ENCODE measurements at places on chromosomes 7 and 10. TPM values are rescaled to one million over a fixed set of nuclear protein-coding genes. Genes with fewer than 3 reads are reported as not detected.

DNA sequence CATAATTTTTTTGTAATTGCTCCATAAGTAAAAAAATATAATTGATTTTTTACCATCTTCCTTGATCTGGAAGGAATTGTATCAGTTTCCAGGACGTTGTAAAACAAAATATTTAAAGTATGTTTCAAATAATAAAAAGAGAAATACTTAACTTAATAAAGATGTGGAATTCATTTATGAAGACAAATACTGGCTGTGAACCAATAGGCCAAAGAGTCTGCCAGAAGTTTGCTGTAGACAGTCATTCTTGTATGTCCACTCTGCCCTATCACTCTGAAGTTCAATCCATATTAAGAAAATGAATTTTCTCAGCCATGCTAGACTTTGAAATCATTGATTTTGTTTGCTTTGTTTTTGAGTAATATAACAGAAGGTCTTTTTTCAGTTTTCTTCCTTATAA, 256.4 kb downstream of the TRIL start:
- peaks cover 2% of the 10 kb centered on the region for H3K27me3 ChIP-seq
- no peak for DNase-seq
- H3K36me3 ChIP-seq = no peaks in the 10 kb centered on the region
- no peak overlapping the region for H3K4me3 ChIP-seq
- no peak overlapping the region for H3K27ac ChIP-seq
- H3K4me1 ChIP-seq = no peaks in the 10 kb centered on the region

Gene MMRN2
- total RNA-seq = not detected

Gene LIPF
- not detected for total RNA-seq

DNA sequence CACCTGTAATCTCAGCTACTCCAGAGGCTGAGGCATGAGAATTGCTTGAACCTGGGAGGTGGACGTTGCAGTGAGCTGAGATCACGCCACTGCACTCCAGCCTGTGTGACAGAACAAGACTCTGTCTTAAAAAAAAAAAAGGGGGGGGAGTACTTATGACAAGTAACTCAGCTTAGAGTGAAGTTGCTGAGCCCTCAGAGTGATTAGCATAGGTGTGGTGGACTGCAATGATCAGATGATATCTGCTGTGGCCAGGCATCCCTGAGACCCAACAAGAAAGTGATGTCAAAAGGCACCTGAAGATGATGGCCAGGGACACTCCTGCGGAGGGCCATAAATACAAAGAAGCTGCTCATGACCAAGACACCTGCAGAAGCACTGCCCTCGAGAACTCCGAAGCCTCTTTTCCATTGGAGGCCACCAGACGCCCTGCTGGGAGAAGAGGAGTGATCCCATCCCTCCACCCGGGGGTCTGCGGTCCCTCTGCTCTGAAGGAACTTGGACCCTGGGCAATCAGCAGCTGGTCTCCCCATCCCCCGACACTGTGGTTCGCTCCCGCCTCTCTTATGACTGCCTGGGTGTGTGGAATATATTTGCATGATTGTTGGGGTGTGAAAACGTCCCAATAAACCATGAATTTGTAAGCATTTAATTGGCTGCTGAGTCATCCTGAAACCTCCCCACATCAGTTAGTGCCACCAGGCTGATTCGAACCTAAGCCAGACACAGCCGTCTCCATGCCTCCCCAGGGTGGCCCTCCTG, 46.0 kb downstream of the RASGEF1A start:
- no peaks in the 10 kb centered on the region for H3K36me3 ChIP-seq
- no peak overlapping the region for H3K27ac ChIP-seq
- H3K27me3 ChIP-seq = peaks cover 18% of the 10 kb centered on the region
- no peaks in the 10 kb centered on the region for H3K4me1 ChIP-seq
- no peak overlapping the region for H3K4me3 ChIP-seq
- no peak for DNase-seq

Gene ZNF239
- total RNA-seq = 1.7 TPM

Gene RBM48
- total RNA-seq = 17.2 TPM

DNA sequence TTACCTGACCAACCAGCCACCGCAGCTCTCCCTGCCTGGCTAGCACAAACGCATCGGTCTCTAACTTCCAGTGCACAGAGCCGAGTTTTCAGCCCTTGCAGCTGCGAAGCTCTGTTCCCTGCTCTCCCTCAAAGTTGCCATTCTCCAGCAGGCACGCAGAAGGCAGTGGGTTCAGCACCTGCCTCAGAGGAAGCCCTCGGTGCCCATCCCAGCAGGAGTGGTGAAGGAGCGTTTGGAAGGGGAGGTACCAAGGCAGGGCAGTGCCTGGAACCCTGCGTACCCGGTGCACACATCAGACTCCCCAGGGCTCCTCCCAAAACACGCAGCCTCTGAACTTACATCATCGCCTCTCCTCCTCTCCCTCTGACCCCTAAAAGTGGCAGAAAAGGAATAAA, 1.7 kb upstream of the STK32C start:
- peak overlapping the region; percentile 78 for H3K4me3 ChIP-seq
- DNase-seq = no peak
- no peaks in the 10 kb centered on the region for H3K4me1 ChIP-seq
- H3K36me3 ChIP-seq = no peaks in the 10 kb centered on the region

GRCh38 chr10:44143556-44143955, 241.3 kb downstream of the CXCL12 start:
- H3K4me1 ChIP-seq = no peaks in the 10 kb centered on the region
- no peaks in the 10 kb centered on the region for H3K36me3 ChIP-seq
- H3K27me3 ChIP-seq = no peaks in the 10 kb centered on the region
- no peak overlapping the region for H3K27ac ChIP-seq
- no peak overlapping the region for H3K4me3 ChIP-seq

DNA sequence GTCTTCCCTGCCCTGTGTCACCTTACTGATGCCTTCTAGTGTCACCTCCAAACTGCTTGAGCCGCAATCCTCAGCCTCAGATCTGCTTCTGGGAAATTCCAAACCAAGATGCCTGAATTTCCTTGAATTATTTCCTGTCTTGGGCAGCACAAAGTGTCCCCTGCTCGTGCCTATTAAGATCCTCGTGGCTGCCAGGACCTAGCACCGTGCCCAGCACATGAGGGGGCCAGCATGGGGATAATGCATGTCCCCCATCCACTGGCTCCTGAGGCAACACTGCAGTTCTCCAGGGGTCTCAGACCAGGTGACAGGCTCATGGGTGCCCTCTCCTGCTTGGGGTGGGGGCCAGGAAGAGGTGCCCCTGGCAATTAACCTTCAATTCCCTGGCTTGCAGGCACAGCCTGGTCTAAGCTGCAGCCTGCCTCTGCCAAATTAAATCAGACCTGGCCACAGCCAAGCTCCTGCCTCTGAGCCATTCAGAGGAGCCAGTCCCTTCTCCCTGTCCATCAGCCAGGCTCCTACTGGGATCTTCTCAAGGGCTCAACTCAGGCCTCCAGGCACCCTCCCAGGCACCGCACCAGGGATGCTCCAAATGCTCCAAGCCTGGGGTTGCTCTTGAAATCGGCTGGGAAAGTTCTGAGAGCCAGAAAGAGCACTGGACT, 146.6 kb downstream of the SH3PXD2A start:
- no peak for DNase-seq
- peaks cover 10% of the 10 kb centered on the region for H3K4me1 ChIP-seq
- no peak overlapping the region for H3K27ac ChIP-seq
- H3K27me3 ChIP-seq = peaks cover 5% of the 10 kb centered on the region
- H3K4me3 ChIP-seq = no peak overlapping the region
- no peaks in the 10 kb centered on the region for H3K36me3 ChIP-seq

Gene TBC1D12
- 0.73 TPM for total RNA-seq

Gene SFXN3
- 39.0 TPM for total RNA-seq

Gene COL28A1
- total RNA-seq = not detected

Data from activated T-helper 1 cell treated with anti-CD3 and anti-CD28 coated beads, Interleukin-12 subunit alpha, Interleukin-12 subunit beta, Interleukin-2, Interleukin-4 antibody, amounts not matched to agents 30 ng/mL and 10 ng/mL and 1 ng/mL, durations not matched to agents 14 hours and 24 hours and 36 hours (primary cell).